Fibroblast of lung (primary cell): ENCODE measurements at places on chromosomes 4 and X.
A peak's percentile ranks its signal among the peaks of the same experiment; 100 is the strongest.

DNA sequence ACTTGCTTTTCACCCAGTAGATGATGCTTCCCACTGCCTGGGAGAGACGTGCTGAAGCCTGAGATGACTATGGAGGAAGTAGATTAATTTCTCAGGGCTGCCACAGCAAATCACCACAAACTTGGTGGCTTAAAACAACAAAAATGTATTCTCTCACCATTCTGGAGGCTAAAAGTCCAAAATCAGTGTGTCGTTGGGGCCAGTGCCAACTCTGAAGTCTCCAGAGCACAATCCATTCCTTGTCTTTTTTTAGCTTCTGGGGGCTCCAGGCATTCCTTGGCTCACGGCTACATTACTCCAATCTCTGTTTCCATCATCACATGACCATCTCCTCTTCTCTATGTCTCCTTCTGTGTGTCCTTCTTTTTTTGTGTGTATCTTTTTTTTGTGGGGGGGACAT is 105.8 kb upstream of the C1QTNF7 start:
- no peak for DNase-seq

DNA sequence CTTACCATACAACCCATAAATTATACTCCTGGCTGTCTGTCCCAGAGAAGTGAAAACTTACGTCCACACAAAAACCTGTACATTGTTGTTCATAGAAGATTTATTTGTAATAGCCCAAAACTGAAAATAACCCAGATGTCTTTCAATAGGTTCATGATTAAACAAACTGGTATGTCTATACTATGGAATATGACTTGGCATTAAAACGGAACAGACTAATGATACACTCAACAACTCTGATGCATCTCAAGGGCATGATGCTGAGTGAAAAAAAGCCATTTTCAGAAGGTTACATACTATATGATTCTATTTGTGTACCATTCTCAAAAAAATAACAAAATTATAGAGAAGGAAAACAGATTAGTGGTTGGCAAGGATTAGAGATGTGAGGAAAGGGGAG is 11.6 kb upstream of the MND1 start:
- DNase-seq, result no peak

GRCh38 chr4:182913621-182914020 is 3.6 kb downstream of the DCTD start:
- no peak for DNase-seq

GRCh38 chr4:78254893-78255292 is 197.8 kb downstream of the FRAS1 start:
- no peak for DNase-seq

DNA sequence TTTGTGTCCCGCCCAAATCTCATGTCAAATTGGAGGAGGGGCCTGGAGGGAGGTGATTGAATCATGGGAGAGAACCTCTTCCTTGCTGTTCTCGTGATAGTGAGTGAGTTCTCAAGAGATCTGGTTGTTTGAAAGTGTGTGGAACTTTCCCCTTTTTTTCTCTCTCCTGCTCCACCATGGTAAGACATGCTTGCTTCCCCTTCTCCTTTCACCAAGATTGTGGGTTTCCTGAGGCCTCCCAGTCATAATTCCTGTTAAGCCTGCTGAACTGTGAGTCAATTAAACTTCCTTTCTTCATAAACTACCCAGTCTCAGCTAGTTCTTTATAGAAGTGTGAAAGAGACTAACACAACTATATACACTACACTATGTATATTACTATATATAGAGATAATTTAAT is 697.8 kb upstream of the HS3ST1 start:
- DNase-seq, result no peak

DNA sequence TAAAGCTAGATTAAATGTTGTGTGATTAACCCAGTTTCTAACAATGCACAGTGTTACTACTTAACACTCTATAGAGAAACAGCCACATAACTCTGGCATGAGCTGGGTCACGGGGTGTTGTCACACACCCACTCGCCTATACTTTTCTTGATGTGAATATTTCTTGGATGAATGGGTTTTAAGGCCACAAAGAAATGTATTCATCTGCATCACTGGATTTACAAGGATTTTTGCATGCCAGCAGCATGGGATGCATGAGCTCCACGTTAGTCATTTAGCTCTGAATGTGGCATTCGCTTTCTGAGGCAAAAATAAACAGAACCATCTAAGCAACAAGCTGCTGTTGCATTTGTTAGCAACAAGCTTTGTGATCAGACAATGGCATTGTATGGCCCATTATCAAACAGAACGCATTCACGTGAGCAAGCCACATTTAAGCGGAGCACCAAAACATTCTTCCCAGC is 89.7 kb downstream of the LRP2BP start:
- peak; percentile 99 for DNase-seq

GRCh38 chr4:123997776-123998449 is 601.3 kb downstream of the SPRY1 start:
- DNase-seq, result no peak

- no peak for DNase-seq
These were observed 310.6 kb upstream of the AADAT start for GRCh38 chr4:170400361-170400760.

DNA sequence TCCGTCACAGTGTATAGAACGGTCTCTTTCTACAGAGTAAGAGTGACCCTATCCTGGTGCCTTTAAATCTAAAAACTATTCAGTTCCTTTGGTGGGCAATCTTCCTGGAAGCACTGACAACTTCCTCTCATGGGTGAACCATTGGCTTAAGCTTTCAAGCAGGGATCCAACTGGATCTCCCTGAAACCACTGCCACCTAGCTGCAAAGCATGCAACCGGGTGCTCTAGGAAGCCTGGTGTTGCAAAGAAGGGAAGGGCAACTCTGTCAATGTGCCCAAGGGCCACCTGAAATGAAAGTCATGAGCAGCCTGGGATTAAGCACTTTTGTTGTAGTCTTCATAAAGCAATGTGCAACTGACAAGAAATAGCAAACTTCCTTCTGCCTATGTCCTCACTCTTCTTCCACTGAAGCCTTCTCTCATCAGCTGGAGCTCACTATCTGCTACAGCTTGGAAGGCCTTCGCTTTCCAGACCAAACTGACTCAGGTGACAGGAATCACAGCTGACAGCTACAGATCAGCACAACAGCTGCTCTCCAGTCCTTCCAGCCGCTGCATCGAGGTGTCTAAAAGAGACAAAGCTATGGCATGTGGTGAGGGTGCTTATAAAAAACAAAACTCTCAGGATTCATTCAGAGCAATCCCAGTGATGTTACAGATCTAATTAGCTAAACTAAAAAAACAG is 46.1 kb downstream of the SETD7 start:
- no peak for DNase-seq

DNA sequence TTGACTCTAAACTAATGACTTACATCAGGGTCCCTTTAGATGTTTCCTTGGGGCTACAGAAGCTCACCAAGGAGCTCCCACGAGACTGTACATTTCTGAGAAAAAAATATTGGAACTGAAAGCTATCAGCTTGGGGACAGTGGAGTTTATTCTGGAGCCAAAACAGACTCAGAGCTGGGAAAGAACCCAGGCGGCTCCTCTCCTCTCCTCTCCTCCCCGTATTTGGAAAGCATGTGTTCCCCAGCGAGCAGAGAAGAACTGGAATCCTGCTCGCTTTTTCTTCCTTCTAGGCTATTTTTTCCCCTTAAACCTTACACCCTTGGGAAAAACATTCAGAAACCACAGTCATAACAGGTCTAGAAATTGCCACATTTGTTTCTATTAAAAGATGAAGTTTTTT is 4.3 kb upstream of the MAP7D3 start:
- DNase-seq, result no peak

DNA sequence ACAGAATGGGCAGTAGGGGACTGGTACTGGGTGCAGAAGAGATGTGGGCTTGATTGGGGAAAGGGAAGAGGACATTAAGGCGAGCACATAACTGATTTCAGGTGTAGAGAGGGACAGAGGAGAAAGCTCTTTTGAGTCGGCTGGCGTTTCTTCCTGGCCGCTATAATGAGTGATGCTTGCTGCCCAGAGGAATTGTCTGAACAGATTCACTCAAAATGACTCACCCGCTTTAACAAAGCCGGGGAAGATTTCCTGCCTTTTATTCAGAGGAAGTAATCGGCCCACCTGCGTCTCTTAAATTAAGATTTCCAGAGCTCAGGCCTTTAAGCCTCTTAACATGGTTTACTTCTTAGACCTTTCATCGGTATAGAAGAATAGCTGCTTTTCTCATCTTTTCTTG is 102.1 kb upstream of the AP1S2 start:
- DNase-seq, result peak; percentile 56

DNA sequence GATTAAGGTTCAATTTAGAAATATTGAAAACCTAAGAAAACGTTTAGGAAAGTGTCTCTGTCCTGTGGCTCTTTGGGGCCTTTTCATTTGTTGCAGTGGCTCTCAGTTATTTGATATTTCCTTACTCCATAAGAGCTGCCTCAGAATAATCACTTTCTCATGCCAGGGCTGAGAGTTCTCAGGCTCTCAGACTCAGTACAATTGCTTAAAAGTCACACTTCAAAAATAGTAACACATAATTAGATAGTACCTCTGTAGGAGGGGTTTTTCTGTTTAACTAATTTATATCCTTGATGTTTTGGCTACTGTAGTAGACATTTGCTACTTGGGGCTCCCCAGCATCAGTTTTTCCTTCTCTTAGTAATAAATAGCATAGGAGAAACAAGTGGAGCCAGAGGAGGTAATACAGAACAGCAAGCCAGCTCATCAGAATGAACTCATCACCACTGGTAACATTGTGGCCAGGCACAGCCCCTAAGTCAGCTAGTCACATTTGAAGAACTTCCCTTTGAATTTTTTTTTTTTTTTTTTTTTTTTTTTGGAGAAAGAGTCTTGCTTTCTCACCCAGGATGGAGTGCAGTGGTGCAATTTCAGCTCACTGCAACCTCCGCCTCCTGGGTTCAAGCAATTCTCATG is 8.0 kb upstream of the HNRNPD start:
- no peak for DNase-seq

DNA sequence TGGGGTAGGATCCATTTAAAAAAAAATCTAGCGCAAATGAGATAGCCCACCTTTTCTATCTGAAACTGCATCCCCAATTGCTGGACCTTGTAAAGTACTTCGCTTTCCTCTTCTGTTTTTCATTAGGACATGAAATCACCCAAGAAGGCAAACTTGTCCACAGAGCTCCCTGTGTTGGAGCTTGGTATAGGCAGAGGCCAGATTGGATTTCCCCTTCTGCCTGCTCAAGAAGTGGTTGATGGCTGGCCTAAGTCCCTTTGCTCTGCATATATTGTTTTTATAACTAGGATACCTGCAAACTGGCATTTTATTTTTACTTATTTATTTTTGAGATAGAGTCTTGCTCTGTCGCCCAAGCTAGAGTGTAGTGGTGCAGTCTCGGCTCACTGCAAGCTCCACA is 28.4 kb downstream of the RNF4 start:
- DNase-seq, result no peak

DNA sequence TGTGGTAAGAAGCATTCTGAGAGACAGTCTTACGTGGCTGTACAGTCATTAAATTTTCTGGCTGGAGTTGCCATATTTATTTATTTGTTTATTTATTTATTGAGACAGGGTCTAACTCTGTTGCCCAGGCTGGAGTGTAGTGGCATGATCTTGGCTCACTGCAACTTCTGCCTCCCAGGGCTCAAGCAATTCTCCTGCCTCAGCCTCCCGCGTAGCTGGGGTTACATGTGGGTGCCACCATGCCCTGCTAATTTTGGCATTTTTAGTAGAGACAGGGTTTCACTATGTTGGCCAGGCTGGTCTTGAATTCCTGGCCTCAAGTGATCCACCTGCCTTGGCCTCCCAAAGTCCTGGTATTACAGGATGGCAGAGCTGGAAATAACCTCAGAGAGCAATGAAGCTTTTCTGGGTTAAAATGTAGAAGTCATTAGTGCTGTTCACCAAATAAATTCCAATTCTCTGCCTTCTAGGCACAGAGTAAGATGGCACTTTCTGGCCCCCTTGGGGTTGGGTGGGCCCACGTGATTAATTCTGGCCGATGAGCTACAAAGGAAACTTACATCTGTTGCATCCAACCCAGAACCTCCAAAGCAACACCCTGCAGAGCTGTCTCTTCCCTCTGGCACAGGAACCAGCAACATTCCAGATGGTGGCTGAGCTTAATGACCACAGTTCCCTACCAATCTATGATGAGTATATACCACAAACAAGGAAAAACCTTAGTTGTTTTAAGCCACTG is 4.5 kb downstream of the MRFAP1 start:
- no peak for DNase-seq

DNA sequence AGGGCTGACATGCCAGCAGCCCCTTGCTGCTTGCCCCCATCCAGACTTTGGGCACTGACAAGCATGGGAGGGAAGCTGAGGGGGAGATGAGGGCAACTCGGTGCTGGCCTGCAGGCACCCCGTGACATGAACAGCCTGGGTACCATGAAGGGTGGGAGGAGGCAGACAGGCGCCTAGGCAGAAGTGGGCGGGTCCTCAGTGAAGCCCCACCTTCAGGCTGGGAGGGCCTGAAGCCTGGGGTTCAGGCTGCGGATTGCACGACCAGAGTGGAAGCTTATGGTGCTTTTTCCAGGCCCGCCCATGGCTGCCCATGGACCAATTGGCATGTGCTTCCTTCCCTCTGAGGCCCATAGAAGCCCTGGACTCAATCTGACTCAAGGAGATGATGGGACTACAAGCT is 354.1 kb downstream of the GRIA2 start:
- DNase-seq, result no peak

GRCh38 chr4:23323436-23323835 is 566.4 kb downstream of the PPARGC1A start:
- no peak for DNase-seq

DNA sequence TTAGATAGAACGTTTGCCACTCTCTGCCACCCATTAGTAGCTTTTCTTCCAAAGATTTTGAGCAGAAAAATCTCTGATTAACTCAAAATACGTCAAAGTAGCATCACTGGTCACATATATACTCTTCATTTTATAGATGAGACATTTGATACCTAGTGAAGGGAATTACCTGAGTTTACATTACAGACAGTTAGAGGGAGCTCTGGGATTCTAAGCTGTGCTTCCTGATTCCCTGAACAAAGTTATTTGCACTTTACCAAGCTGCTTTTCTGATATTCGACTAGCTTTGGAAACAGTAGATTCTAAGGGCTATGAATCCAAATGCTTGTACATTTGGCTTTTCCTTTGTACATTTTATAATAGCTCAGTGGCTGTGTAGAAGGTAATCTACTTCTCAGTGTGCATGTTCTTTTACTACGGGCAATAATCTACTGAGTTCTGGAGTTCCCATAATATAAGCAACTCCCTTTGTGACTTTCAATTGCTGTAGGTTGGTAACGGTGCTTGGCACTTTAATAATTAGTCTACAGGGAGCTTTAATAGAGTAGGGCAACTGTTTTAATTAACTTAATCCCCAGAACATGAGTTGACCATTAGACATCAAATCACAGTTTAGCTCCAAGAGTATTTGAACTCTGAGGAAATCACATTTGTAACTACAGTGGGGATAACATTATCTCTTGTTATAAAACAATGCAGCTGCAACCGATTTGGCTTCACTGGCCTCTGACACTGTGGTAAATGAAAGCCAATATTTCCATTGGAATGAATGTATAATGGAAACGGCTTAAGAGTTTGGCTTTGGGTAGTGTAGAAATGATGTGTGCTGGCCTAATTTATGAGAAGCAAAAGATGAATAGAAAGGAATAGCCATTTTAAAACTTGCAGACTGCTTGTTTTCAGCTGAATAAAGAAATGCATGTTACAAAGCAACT is 1602.4 kb downstream of the STIM2 start:
- DNase-seq, result no peak
